ENCODE measurements at places on chromosomes 4 and X. TPM values are rescaled to one million over a fixed set of nuclear protein-coding genes. Genes with fewer than 3 reads are reported as not detected.
A peak's percentile ranks its signal among the peaks of the same experiment; 100 is the strongest.

DNA sequence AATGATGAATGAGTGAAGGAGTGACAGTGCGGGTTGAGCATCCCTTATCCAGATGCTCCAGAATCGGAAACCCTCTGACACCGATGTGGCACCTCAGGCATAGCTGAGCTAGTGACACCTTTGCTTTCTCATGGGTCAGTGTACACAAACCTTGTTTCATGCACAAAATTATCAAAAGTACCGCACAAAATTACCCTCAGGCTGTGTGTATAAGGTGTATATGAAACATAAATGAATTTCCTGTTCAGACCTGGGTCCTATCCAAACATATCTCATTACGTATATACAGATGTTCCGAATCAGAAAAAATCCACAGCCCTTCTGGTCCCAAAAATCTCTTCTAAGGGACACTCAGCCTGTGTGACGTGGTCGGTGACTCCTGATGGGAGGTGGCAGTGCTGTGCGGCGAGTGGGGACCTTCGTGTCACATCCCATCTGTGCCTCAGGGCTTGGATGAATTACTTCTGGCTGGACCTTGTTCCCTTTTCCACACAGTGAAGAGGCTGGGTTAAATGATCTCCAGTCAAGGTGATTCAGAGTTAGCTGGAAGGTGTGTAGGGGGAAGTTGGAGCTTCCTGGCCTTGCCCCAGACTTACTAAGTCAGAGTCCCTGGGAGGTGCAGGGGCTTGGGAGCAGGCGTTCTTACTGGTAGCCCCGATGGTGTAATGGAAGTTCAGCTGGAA is 18.8 kb downstream of the RGS12 start:
- no peaks in the 10 kb centered on the region for H3K4me1 ChIP-seq
- DNase-seq, result no peak
- H3K4me3 ChIP-seq, result no peak overlapping the region
- no peak overlapping the region for H3K27ac ChIP-seq

DNA sequence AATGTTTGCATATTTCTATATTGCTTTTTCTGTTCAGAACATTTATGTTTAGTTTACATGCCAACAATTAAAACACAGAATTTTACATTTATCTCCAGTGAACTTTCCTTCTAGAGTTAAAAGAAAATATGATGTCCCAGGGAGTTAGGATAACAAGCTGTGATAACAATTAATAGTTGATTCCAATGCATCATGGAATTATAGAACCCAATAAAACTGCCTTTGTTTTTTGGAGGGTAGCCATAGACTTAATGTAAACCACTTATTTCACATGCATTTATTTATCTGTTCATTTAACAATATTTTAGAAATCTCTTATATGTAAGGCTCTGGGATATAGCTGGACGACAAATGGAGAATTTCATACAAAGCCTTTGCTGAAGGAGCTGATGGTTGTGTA is 180.0 kb downstream of the CFAP299 start:
- no peaks in the 10 kb centered on the region for H3K27me3 ChIP-seq
- H3K4me3 ChIP-seq, result no peak overlapping the region
- no peak for DNase-seq
- H3K36me3 ChIP-seq, result no peaks in the 10 kb centered on the region
- no peak overlapping the region for H3K27ac ChIP-seq

GRCh38 chrX:34563804-34564203 is 93.3 kb downstream of the TMEM47 start:
- no peaks in the 10 kb centered on the region for H3K27me3 ChIP-seq
- no peak for DNase-seq
- no peaks in the 10 kb centered on the region for H3K4me1 ChIP-seq
- H3K27ac ChIP-seq, result no peak overlapping the region

DNA sequence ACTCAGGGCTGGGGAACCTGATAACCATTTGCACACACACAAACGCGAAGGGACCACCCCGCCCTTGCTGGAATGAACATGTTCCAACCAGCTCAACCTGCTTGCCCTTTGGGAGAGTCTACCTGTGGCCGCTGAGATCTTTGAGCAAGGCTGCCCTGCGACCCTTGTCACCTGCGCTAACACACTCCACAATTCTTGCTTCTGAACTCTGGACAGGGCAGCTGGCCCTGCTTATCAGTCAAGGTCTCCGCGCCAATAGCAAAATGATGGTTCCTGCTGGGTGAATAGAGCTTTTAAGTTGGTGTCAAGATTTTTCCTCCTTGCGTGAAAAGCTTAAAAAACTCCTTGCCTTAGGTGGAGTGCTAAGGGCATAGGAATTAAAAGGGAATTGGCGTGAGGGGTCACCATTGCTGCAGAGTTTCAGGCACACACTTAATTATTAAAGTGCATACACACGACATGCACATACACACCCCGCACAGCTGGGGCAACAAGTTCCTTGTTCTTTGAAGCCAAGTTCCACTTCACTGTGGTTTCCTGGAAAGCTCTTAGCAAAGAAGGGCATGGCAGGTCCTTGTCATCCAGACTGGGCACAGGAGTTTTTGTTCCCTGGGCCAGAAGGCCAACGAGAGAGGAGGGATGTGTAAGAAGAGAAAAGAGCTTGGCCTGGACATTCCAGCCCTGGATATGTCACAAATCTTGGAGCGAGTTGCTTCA is 207.7 kb downstream of the STIM2 start:
- H3K4me1 ChIP-seq, result no peaks in the 10 kb centered on the region
- no peak overlapping the region for H3K4me3 ChIP-seq
- H3K36me3 ChIP-seq, result no peaks in the 10 kb centered on the region
- no peaks in the 10 kb centered on the region for H3K27me3 ChIP-seq
- H3K27ac ChIP-seq, result no peak overlapping the region
- no peak for DNase-seq

SLC6A14 gene
- not detected for polyA plus RNA-seq

ATP6AP1 gene
- polyA plus RNA-seq, result 38.9 TPM

GRCh38 chr4:52187603-52188002 is 136.5 kb downstream of the SPATA18 start:
- H3K27me3 ChIP-seq, result no peaks in the 10 kb centered on the region
- DNase-seq, result no peak
- H3K4me3 ChIP-seq, result no peak overlapping the region
- no peaks in the 10 kb centered on the region for H3K4me1 ChIP-seq

MAGED4 gene
- 4.8 TPM for polyA plus RNA-seq

AKAP14 gene
- polyA plus RNA-seq, result not detected

DNA sequence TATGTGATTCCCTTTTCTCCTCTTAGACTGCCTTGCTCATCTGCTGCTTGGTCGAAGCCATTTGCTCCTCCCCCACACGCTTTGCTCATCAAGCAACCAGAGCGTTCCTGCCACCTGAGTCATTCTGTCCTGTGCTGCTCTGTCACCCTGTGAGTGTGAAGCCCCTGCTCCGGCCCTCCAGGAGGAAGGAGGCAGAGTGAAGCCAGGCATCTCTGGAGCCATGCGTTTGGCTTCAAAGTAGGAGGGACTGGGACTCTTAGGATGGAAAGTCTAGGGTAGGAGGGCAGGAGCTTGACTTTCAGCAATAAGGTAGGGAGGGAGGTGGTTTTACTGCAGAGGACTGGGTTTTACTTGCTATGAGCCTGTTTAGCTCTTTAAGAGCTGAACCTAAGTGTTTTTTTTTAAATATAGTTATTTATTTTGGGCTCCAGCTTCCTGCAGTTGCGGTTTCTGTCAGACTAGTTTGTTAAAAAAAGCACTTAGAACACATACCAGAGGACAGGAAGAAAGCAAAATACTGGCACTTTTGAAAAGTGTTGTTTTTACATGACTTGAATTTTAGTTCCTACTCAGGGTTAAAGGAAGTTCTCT is 63.6 kb downstream of the SPINK2 start:
- no peaks in the 10 kb centered on the region for H3K36me3 ChIP-seq
- H3K4me3 ChIP-seq, result peak overlapping the region; percentile 22
- peak; percentile 78 for DNase-seq

DNA sequence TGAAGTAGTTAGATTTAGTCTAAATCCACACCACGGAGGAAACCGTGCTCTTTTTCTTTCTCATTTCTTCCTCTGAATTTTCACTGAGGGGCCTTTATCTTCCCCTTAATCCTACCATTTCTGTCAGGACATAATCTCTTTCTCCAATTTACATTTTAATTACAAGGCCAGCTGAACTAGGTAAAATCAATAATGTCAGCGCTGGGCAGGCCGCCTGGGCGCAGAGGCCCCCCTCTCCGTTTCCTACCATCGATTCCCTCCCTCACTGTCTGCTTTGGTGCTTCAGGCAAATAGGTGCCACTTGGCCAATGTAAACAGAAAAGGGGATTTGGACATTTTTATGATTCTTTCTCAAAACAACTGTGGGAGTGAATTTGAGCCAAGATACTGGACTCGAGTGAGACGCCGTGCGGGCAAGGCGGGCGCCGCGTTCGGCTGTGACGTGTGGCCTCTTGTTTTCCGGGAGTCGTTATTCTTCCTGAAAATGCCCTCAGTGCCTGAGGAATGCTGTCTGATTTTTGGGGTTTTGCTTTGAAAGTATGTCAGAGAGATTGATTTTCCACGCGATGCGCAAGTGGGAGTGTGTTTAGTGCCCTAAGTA is 22.6 kb downstream of the UVSSA start:
- H3K36me3 ChIP-seq, result no peaks in the 10 kb centered on the region
- no peaks in the 10 kb centered on the region for H3K27me3 ChIP-seq
- no peak overlapping the region for H3K27ac ChIP-seq
- DNase-seq, result no peak
- H3K4me3 ChIP-seq, result no peak overlapping the region
- H3K4me1 ChIP-seq, result no peaks in the 10 kb centered on the region

NLGN3 gene
- 0.81 TPM for polyA plus RNA-seq

DNA sequence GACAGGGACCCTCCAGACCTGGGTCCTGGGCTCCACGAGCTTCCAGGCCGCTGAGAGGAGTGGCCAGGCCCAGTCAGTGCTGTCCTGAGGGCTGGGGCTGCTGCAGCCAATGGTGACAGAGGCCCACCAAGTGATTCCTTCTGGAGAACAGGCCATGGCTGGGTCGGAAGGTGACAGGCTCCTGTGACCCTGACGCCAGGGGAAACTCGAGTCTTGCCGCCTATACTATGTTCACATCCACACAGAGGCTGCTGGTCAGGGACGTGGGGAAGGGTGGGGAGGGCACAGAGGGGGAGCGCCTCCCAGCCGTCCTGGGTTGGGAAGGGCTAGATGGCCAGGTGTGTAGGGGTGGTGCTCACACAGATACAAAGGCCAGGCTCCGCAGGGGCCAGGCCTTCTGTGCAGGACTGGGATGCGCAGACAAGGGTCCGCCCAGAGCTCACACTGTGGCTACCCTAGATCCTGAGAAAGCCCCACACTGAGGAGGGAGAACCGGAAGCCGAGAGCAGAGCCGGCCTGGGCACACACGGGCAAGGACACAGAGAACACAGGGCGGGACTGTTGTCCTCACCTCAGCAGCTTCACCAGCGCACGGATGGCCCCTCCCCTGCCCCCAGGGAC is 81.4 kb downstream of the HTRA3 start:
- H3K36me3 ChIP-seq, result no peaks in the 10 kb centered on the region
- H3K4me1 ChIP-seq, result no peaks in the 10 kb centered on the region
- no peak overlapping the region for H3K4me3 ChIP-seq
- no peak for DNase-seq
- H3K27ac ChIP-seq, result no peak overlapping the region

DNA sequence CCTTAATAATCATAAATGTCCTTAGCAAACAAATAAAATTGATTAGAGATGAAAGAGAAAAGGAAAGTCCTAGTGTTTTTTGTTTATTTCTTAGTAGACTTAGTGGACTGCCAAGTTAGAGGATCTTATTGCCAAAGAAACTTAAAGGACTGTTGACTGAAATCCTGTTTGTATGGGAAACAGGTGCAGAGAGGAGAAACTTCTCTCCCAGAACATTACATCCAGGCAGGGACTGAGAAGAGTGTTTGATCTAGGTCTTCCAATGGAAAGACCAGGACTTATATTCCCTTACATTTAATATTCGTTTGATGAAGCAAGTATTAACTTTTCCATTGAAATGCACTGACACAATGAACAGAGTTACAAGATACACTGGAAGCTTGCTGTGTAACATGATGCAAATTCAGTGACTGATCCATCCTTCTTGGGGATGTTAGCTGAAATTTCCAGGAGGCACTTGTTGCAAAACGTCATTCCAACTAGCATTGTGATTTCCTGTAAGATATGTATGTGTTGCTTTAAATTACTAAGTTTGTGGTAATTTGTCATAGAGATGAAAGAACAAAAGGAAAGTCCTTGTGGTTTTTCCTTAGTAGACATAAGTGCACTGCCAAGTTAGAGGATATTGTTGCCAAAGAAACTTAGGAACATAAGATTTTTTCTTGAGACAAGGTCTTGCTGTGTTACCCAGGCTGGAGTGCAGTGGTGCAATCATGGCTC is 505.6 kb downstream of the STIM2 start:
- no peak for DNase-seq
- H3K27ac ChIP-seq, result no peak overlapping the region
- H3K27me3 ChIP-seq, result no peaks in the 10 kb centered on the region
- no peaks in the 10 kb centered on the region for H3K4me1 ChIP-seq
- no peaks in the 10 kb centered on the region for H3K36me3 ChIP-seq

- H3K4me3 ChIP-seq, result no peak overlapping the region
- H3K27me3 ChIP-seq, result no peaks in the 10 kb centered on the region
- no peak for DNase-seq
- H3K36me3 ChIP-seq, result no peaks in the 10 kb centered on the region
- no peaks in the 10 kb centered on the region for H3K4me1 ChIP-seq
These were observed 208.7 kb upstream of the FTHL17 start for GRCh38 chrX:31280580-31280979.

- no peak overlapping the region for H3K4me3 ChIP-seq
- H3K36me3 ChIP-seq, result no peaks in the 10 kb centered on the region
- H3K27me3 ChIP-seq, result peaks cover 3% of the 10 kb centered on the region
These were observed 139.3 kb downstream of the AFAP1 start for GRCh38 chr4:7800410-7800809.

DNA sequence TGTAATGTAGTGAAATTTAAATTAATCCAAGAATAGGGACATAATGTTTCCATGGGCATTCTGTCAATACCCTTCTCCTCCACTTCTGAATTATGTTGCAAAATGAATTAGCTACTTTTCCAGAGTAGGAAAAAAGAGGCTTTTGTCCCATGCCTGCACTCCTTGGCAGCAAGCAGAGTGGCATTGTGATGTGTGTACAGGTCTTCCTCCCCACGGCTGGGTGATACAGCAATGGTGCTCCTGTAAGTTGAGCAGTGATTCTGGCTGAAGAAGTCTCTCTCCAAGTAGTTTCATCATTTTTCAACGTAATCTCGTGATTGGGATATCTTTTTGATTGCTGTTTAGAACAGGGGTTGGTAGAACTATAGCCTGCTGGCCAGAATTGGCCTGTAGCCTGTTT is 59.9 kb downstream of the KIT start:
- DNase-seq, result no peak
- H3K27ac ChIP-seq, result no peak overlapping the region
- no peaks in the 10 kb centered on the region for H3K27me3 ChIP-seq
- no peak overlapping the region for H3K4me3 ChIP-seq
- H3K4me1 ChIP-seq, result no peaks in the 10 kb centered on the region

GRCh38 chr4:35538807-35539206 is 705.5 kb downstream of the ARAP2 start:
- no peak overlapping the region for H3K4me3 ChIP-seq
- DNase-seq, result no peak
- H3K27ac ChIP-seq, result no peak overlapping the region
- H3K36me3 ChIP-seq, result no peaks in the 10 kb centered on the region
- H3K27me3 ChIP-seq, result no peaks in the 10 kb centered on the region
- no peaks in the 10 kb centered on the region for H3K4me1 ChIP-seq

GRIA2 gene
- not detected for polyA plus RNA-seq

GRCh38 chr4:175090116-175090515 is 172.0 kb downstream of the ADAM29 start:
- no peaks in the 10 kb centered on the region for H3K36me3 ChIP-seq
- H3K27me3 ChIP-seq, result no peaks in the 10 kb centered on the region

TCEAL7 gene
- not detected for polyA plus RNA-seq

CHRDL1 gene
- not detected for polyA plus RNA-seq

- H3K27me3 ChIP-seq, result no peaks in the 10 kb centered on the region
- H3K4me3 ChIP-seq, result no peak overlapping the region
These were observed 98.9 kb downstream of the SPRY1 start for GRCh38 chr4:123495530-123495929.

TEC gene
- 2.0 TPM for polyA plus RNA-seq

Data from B cell (primary cell).